ENCODE measurements at places on chromosomes 12 and 14.

- DNase-seq: no peak
These were observed 705.6 kb upstream of the SEL1L start for GRCh38 chr14:82239223-82239622.

GRCh38 chr14:75568791-75569190 lies 9.6 kb upstream of the FLVCR2 start:
- DNase-seq: no peak

DNA sequence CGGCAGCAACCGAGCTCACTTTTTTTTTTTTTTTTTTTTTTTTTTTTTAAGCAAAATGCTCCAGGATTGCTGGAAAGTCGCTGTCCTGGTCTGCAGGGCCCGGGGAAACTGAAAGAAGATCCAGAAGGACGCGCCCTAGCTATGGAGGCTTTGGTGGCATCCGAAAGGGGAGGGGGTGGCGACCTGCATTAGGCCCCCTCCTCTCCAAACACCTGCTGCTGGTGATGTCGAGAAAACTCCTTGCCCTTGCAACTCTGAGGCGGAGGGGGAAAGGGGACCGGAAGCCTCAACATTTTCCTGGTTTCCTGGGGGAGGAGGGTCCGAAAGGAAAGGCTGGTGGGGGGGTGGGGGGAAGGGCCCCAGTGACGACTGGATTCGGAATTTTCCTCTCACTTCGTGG lies 421.1 kb downstream of the VRK1 start:
- DNase-seq: no peak

GRCh38 chr12:22228022-22228875 lies 106.3 kb downstream of the ST8SIA1 start:
- DNase-seq: no peak

DNA sequence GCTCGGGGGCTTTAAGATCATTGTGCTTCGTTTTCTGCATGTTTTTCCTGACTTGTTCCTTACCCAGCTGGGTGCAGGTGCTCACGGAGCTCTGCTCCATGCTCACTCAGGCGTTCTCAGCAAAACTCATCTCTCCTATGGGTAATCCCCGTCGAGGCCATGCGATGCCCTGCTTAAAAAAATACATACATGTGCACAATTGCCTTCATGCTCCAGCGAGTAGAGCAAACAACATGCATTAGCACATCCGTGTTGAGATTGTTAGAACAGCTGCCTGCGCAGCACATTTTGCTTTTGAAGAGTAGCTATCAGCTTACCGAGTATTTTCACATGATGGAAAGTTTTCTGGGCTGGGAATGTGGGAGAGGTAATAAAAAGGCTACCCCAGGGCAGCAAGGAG lies 16.2 kb downstream of the AACS start:
- DNase-seq: no peak

GRCh38 chr12:51591016-51591901 lies at the start of gene SCN8A:
SCN8A (plus strand) TSS chr12:51591233; CDS start chr12:51662818, 71,585 bp downstream.
- DNase-seq: peak; percentile 95

- DNase-seq: peak; percentile 72
These were observed 6.5 kb downstream of the HIP1R start for GRCh38 chr12:122841544-122842321.

DNA sequence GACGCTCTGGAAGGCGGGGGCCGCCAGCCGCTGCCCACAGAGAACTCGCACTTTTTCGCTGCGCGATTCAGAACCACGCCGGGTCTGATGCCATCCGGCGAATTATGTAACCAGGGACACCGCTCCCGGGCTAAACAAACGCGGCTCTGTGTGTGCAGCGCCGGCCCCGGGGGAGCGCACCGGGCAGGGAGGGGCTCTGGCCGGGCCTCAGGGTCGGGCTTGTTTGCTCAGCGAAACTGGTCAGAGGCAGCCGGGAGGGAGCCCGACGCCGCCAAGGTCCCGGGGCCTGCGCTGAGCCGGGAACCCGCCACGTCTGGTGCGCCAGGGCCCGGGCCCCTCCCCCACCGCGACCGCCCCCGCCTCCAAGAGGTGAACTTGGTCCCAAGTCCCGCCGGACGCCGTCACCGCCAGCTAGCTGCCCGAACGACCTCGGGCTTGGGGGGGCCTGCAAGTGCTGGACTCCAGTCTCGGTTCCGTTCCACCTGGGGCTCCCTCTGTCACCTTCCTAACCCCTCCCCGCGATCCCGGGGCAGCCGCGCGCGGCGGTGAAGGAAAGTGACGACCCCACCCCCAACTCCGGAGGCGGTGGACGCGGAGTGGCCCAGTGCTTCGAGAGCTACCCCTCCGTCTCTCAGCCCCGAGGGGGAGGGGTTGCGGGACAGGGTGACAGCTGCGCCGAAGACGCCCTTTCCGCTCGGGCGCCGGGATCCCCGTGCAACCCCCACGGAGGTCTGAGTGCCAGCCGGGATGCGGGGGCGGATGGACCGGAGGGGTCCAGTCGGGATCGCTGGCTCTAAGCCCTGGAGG lies 848 bp downstream of the CTDSP2 start:
- peak; percentile 89 for DNase-seq

DNA sequence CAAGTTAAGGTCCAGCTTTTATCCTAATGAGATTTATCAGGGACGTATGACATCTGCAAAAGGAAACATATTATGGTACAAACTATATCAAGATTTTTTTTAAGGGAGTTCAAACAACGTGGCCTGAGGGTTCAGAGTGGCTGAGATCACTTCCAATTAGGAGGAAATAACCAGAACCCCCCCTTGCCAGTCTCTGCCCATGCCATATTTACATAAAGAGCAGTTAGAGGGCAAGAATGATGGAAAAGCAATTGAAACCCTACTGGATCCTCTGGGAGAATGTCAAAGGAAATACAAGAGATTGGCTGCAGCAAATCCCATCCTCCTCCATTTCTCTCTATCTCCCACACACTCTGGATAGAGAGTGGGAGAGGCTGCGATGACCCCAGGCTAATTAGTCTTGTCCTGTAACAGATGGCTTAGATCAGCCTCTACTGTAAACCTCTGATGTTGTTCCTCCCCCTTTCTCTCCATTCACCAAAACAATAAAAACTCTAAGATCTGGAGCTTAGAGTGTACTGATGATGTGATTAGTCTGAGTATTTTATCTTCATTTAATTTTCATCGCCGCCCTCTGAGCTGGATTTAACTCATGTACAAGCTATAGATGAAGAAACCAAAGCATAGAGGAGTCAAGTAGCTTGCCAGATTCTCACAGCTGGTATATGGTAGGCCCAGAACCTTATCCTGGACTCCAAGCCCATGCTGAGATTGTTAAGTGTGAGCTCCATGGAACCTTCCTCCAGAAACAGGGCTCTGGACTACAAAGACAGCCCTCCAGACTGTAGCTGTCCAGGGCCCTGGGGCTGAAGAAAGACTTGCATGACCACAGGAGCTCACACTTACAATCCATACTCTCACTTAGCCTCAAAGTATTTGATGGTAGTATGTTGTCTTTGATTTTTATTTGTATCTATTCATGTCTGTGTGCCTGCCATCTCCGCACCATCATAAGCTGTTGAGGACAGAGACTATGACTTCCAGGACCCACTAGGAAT lies 54.1 kb upstream of the GNG2 start:
- DNase-seq: no peak

- DNase-seq: no peak
These were observed 703.9 kb downstream of the FSCB start for GRCh38 chr14:43803076-43803689.

GRCh38 chr14:102408724-102409123 lies 46.0 kb downstream of the TECPR2 start:
- DNase-seq: no peak

DNA sequence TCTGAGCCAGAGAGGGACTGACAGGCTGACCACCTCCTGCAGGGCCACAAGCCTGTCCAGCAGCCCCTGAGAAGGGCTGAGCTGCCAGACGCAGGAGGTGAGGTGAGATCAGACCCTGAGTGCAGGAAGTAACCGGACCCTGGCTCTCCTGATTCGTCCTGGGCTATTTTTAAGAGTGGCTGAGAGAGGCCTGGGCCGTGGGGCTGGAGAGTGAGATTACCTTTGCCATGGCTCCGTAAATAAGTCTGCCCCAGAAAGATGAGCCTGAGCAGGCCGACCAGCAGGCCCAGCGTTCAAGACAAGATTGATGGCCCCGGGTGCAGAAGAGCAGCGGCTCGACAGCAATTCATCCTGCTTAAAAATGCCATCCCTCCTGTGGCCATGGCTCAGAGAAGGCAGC lies 54.2 kb downstream of the SPTB start:
- DNase-seq: no peak

DNA sequence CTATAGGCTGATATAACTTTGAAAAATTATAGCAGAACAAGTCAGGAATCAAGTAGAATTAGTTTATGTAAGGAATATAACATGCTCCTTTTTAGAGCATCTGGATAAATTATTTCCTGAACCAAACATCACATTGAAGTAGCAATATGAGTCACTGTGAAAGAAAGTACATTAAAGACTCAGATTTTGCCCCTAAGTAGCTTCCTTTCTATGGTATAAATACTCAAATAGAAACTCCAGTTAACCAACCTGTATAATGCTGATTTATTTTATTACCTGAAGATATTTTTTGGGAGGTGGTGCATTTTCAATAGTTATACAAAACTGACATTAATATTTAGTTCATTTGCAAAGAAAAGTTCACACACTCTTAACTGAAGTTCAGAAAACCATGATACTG lies 312.1 kb downstream of the ITPR2 start:
- no peak for DNase-seq

- DNase-seq: no peak
These were observed 20.5 kb downstream of the UBC start for GRCh38 chr12:124893792-124894516.

DNA sequence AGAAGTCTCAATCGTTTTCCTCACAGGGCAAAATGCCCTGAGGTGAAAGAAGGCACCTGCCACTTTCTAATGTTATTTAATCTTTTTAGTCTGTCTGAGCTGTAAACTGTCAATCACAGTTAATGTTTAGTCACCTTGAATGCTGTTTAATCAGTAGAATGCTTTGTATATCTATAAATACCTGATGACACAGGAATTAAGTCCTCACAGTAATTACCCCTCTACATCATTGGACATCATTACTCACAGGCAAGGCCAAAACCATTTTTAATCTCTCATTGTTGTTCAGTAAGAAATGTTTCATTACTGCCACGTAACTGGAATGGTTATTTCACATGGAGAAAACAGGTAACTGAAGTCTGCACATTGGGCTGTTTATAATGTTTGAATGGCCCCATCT lies 178.8 kb downstream of the EXOC5 start:
- DNase-seq: no peak

GRCh38 chr12:5809586-5809985 lies 135.5 kb downstream of the ANO2 start:
- DNase-seq: no peak

DNA sequence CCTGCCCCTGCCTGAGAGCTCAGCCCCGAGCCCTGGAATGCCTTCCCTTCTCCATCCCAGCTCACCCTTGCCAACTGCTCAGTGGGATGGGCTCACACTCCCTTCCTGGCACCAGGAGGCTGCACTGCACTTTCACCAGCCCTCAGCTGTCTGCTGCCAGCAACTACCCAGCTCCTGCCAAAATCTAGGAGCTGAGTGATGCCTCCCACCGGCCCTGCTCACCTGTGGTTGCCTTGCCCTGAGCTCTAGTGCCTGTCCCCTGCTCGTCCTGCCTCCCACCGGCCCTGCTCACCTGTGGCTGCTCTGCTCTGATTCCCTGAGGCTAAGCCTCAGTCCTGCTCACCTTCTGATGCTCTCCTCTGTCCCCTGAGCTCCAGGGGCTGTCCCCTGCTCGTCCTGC lies 119.8 kb downstream of the TMEM121 start:
- DNase-seq: peak; percentile 19

Measured in H7 (cell line).